ENCODE measurements at places on chromosomes 7 and 10. TPM values are rescaled to one million over a fixed set of nuclear protein-coding genes. Genes with fewer than 3 reads are reported as not detected.

DNA sequence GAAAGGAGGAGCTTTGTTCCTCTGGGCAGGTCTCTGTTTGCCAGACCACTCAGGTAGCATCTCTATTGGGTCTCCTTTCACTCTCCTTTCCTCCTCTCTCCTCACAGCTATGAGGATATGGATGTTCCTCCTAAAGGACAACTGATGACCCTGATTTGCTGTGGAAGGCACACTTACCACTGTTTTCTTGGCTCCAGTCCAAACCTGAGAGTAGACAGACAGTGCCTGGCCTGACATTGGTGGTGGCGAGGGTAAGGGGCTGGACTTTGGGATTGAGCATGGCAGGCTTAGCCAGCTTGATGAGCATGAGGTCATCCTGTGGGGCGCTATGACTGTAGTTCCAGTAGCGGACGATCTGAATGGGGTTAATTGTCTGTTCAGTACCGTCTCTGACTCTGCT is 3.6 kb downstream of the PRSS37 start:
- no peak overlapping the region for H3K27ac ChIP-seq
- no peaks in the 10 kb centered on the region for H3K36me3 ChIP-seq
- no peaks in the 10 kb centered on the region for H3K4me1 ChIP-seq
- no peak overlapping the region for H3K4me3 ChIP-seq

- H3K4me3 ChIP-seq = no peak overlapping the region
- H3K4me1 ChIP-seq = no peaks in the 10 kb centered on the region
- no peak for DNase-seq
- no peaks in the 10 kb centered on the region for H3K27me3 ChIP-seq
These were observed 107.4 kb downstream of the STRA8 start for GRCh38 chr7:135341049-135341448.

DNA sequence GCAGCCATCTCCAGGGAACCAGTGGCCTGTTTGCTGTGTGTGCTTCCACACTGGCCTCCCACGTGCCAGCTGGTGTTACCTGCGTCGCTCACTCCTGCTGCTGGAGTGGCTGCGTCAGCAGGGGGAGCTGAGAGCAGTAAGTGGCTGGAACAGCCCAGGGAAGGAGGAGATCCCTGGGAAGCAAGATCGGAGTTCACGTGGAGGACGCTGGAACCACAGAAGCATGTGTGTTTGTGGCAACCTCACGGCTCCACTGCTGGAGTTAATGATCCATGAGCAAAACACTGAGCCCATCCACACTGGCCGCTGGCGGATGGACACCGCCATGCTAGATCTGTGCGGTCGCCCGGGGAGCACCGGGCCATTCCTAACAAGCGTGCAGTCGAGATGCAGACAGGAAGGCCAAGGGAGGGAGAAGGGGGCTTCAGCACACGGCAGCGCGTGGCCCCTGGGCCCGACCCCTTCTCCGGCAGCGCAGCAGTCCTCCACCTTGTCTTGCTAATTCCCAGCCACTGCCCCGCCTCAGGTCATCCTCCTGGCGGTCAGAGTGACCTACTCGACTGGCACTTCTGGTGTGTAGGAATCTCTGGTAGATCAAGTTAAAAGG is 68.5 kb upstream of the EEPD1 start:
- H3K36me3 ChIP-seq = no peaks in the 10 kb centered on the region
- no peak overlapping the region for H3K27ac ChIP-seq
- no peaks in the 10 kb centered on the region for H3K4me1 ChIP-seq
- H3K4me3 ChIP-seq = no peak overlapping the region

- H3K4me3 ChIP-seq = peak overlapping the region; percentile 2
- H3K27ac ChIP-seq = peak overlapping the region; percentile 5
- peak; percentile 93 for DNase-seq
- H3K36me3 ChIP-seq = no peaks in the 10 kb centered on the region
- peaks cover 35% of the 10 kb centered on the region for H3K4me1 ChIP-seq
- no peaks in the 10 kb centered on the region for H3K27me3 ChIP-seq
These were observed 99.9 kb downstream of the CUBN start for GRCh38 chr10:17029581-17030271.

DNA sequence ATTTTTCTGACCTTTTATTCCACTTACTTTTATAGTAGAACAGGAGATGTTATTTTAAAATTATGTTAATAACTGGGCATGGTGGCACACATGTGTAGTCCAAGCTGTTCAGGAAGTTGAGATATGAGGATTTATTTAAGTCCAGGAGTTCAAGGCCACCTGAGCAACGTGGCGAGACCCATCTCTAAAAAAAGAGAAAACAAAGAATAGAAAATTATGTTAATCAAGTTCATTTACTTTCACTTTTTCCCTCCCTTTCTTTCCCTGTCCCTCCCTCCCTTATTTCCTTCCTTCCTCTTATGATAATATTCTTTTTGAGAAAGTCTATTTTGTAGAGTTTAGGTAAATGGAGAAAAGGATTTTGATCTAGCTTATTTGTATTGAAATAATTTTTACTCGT is 48.9 kb upstream of the HELLS start:
- DNase-seq = no peak
- no peaks in the 10 kb centered on the region for H3K27me3 ChIP-seq
- no peak overlapping the region for H3K4me3 ChIP-seq
- H3K36me3 ChIP-seq = no peaks in the 10 kb centered on the region
- no peaks in the 10 kb centered on the region for H3K4me1 ChIP-seq

The CLDN3 gene
- not detected for total RNA-seq

All from esophagus muscularis mucosa (tissue), 4 donors.